Esophagus muscularis mucosa (tissue), 4 donors: ENCODE measurements at places on chromosomes 7 and 10. TPM values are rescaled to one million over a fixed set of nuclear protein-coding genes. Genes with fewer than 3 reads are reported as not detected.

- no peak for DNase-seq
Observed at GRCh38 chr10:13049774-13050420, 48.4 kb upstream of the CCDC3 start.

- DNase-seq, result no peak
Observed at GRCh38 chr10:24873281-24873683, 79.1 kb downstream of the PRTFDC1 start.

DNA sequence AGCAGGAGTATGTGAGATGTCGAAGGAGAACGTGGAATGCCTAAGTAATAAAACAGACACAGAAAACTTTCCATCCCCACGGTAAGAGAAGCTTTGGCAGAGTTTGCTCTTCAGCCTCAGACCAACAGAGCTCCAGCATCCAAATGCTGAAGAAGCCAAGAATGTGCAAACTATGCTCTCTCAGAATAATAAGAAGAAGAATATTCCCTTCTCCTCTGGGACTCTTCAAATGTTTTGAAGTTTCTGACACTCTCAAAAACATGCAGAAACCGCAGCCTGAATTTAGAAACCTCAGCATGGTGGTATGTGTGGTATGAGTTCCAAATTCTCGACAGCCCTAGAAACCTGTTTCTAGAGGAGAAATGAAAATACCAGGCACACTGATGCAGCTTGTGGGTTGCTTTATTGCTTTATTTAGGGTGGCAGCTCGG, 113.3 kb downstream of the KCNMA1 start:
- DNase-seq, result no peak

- no peak for DNase-seq
Observed at GRCh38 chr7:115879171-115879570, 151.4 kb downstream of the TFEC start.

DNA sequence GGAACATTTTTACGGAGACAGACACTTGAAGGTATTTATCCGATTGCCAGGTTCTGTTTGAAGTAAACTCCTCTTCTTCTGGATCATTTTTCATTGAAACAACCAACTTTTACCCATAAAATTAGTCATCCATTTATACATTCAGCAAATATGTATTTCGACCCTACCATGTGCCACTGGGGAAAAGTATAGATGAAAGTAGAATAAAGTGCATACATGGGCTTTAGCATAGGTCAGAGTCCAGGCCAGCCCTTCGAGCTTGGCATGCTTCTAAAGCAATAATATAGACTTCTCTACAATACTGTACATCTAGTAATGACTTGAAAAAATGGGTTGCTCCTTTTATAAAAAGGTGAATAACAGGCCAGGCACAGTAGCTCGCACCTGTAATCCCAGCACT, 10.1 kb downstream of the SLC25A16 start:
- no peak for DNase-seq

GRCh38 chr7:85068799-85069198, 118.1 kb downstream of the SEMA3D start:
- no peak for DNase-seq

- DNase-seq, result no peak
Observed at GRCh38 chr7:73718905-73719805, at the start of gene STX1A. STX1A (minus strand) TSS chr7:73719669; CDS start chr7:73719631, 38 bp downstream.

GRCh38 chr10:21172542-21172929, 275.4 kb upstream of the NEBL start:
- DNase-seq, result no peak

DNA sequence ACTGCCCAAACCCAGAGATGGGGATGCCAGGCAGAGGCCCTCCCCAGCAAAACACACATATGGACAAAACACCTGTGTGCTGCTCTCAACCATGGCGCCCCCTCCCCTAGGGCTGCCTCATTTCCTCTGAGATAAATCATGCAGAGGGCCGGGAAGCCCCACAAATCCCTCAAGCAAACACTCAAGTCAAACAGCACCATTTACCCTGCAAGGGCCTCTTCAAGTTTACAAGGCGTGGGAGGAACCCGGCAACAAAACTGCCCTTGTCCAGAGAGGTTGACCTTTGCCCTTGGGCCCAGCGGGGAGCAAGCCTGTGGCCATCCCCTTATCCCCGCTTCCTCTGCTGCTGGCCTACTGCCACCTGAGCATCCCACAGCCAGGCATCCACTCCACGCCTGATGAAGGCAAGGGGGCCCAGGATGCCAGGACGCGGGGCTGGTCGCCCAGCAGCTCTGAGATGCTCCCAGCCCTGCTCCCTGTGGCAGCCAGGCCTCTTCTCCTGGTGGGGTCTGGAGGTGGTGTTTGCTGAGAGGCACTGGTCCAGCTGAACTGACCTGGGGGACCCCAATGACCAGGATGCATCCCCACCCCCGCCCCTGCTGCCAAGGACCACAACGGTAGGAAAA, 77.4 kb downstream of the DLG5 start:
- no peak for DNase-seq

GRCh38 chr10:77669892-77670291, 32.3 kb upstream of the KCNMA1 start:
- DNase-seq, result no peak

PDE1C gene
- total RNA-seq, result 14.7 TPM

FAM237B gene
- total RNA-seq, result not detected

COL17A1 gene
- 0.26 TPM for total RNA-seq

SLC16A12 gene
- total RNA-seq, result 0.83 TPM

ST8SIA6 gene
- total RNA-seq, result 1.3 TPM

IQCE gene
- total RNA-seq, result 13.0 TPM

WNT8B gene
- not detected for total RNA-seq

MRC1 gene
- 39.6 TPM for total RNA-seq

LRRC4 gene
- under 0.01 TPM for total RNA-seq
